ENCODE measurements at places on chromosomes 3 and 15.

GRCh38 chr3:38101811-38102443 is 35.0 kb downstream of the ACAA1 start:
- DNase-seq = no peak

DNA sequence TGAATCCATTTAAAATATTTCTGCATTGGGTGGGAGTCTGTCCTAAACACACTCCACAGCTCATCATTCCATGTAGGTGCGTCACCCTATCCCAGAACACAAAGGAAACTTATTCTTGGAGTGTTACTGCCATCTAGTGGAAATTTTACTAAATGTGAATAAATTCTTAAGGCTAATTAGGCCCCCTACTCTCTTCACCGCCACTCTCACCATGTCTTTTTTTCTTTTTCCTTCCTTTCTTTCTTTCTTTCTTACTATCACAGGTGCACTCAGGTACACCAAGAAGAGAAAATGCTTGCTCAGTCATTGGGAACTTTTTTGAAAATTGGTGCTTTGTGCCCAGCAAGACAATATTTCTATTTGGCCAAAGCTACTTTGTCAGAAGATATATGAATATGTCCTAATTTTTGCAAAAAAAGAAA is 26.4 kb upstream of the ATP8B4 start:
- no peak for DNase-seq

- no peak for DNase-seq
Measured at GRCh38 chr3:127652246-127652995, 20.3 kb upstream of the ABTB1 start.

GRCh38 chr15:45030743-45031142 is 7.7 kb downstream of the SORD start:
- DNase-seq = no peak

- no peak for DNase-seq
Measured at GRCh38 chr3:196440696-196441095, 8.5 kb upstream of the UBXN7 start.

DNA sequence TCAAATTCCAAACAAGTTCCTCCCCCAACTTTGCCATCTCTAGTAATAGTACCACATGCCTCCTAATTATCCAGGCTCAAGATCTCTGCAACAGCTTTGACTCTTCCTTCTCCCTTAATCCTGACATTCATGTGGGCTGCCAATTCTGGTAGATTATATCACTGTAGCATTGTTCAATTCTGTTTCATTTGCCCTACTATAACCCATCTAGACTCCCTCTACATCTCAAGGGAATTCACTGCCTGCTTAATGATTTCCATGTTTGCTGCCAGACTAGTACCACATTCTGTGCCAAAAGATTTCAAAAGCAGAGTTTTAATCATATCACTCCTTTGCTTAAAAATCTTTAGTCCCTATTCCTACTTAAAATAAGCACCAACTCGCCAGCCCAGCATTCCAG is 34.6 kb upstream of the PPIB start:
- DNase-seq = no peak

DNA sequence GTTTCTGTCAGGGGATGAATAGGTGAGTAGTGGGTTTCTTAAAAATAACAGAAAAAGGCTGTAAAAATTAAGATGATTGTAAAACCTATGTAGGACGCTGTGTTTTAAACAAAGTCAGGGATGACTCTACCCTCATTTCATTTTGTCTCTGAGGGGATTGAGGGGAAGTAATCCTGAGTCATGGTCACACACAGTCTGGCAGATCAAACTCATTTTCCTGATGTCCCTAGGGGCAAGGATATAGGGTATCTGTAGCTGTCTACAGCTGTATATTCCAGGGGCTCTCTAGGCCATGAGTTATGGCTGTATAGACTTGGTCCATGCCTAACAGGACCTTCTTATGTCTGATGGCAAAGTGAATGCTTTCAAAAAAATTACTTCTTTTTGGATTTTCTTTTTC is 421.1 kb downstream of the PDCD6IP start:
- DNase-seq = no peak

DNA sequence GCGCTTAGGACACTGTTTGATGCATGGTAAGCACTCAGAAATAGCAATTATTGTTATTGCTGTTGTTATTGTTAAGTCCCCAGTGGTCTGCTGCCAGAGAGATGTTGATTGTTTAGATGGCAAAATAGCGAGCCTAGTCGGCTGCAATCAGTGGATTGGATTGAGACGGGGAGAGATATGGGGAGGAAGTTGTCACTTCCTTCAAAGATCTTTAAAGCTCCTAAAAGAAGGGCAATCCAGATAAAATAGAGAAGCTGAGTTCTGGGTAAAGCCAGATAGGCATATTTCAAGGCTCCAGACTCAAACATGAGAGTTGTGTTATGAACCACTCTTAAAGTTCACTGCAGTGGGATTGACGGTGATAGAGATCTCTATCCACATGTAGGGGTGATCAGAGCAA is 64.5 kb downstream of the RYR3 start:
- no peak for DNase-seq

DNA sequence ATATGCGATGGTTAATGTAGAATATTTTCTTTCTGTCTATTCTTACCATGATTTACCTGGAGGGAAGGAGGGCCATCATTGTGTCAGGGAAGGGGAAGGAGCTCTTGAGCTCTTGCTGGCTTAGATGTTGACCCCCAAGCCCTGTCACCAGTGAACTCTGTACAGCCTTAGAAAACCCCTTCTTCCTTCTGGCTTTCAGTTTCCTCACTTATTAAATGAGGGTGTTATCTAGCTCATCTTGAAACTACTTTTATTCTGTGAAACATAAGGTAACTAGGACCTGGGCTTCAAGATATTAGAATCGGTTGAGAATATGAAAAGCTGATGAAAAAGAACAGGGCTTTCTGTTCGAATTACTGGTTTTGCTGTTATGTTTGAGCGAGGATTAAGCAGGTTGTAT is 25.1 kb upstream of the UTS2B start:
- no peak for DNase-seq

- DNase-seq = no peak
Measured at GRCh38 chr3:171326717-171327440, 133.3 kb downstream of the TNIK start.

DNA sequence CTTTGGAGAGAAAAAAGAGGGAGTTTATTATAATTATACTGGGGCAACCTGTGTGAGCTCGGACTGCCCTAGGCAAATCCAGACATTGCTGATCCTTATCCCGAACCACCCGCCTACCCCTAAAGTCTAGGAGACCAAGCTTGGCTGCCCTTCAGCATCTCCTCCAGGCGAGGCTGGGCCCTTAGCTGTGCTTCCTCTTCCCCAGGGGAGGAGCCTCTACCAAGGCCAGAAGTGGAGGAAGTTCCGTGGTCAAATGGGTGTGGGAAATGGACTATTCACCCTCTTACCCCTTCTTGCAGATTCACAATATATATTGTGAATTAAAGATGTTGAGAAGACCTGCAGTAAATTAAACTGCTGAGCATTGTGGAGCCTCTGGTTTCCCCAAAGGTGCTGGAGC is 158.3 kb upstream of the HES1 start:
- no peak for DNase-seq

Measured in effector CD4-positive, alpha-beta T cell (primary cell).